RWPE1 (cell line): ENCODE measurements at places on chromosomes 7 and 10.

DNA sequence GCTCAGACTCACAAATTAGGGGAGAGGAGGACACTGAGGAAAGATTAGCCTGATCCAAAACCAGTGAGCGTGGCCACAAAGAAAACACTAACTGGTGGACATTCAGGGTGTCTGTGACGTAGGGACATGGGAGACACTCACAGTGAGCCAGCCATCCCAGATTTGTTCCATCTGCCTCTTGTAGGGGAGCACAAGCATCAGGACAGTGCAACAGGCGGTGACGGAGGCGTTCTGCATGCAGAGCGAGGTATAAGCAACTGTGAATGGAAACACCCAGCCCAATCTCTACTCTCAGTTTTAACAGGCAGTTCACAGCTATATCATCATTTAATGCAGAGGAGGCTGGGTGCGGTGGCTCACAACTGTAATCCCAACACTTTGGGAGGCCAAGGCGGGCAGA, 52.8 kb upstream of the TOMM7 start:
- no peak for DNase-seq

- DNase-seq = no peak
Observed at GRCh38 chr7:33418251-33418701, 288.9 kb downstream of the BBS9 start.

DNA sequence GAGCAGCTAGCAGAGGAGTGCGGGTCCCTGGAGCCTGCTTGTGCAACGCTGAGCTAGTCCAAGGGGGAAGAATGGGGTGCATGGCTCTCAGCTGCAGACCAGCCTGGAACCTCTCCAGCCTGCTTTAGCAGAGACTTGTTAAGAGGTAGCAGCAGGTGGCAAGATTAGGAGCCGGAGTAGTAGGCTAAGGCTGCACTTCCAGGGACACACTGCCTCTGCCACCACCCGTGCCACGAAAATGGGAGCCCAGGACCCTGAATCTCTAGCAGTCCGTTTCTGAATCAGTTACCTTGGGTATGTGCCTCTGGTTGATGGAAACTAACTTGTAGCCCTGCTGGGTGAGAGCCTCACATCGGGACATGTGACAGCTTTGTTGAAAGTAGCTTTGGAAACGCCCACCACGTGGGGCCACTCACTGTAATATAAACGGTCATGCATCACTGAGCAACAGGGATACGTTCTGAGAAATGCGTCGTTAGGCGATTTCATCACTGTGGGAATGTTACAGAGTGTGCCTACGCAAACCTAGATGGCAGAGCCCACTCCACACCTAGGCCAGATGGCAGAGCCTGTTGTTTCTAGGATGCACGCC, 25.9 kb downstream of the HTRA1 start:
- DNase-seq = no peak

GRCh38 chr10:132677096-132677472, 108.9 kb downstream of the NKX6-2 start:
- no peak for DNase-seq

GRCh38 chr10:89887830-89888229, 186.4 kb downstream of the KIF20B start:
- no peak for DNase-seq

DNA sequence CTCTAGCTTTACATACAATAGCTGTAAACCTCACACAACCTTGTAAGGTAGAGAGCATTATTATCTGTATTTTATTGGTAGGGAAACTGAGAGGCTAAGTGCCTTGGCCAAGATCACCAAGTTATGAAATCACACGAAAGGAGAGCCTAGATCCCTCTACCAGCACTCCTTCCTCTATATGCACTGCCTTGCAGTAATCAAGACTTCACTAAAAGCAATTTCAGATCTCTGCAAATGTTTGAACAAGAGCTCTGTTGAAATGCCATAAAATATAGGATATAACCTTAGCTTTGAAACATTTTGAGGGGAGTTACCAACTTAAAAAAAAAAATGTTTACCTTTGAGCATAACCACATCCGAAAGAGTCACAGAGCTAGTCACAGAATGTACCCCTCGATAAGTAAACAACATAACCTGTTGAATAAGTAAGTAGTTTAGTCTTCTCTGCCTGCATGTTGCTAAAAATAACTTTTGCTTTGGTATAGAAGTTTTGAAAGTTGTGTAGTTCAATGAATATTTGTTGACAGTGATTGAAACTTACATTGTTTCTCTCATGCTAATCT, 709.4 kb downstream of the AUTS2 start:
- DNase-seq = no peak

- DNase-seq = no peak
Observed at GRCh38 chr10:90930971-90931871, 10.3 kb upstream of the ANKRD1 start.

GRCh38 chr10:85927952-85928665, 438.5 kb downstream of the GRID1 start:
- peak; percentile 18 for DNase-seq

DNA sequence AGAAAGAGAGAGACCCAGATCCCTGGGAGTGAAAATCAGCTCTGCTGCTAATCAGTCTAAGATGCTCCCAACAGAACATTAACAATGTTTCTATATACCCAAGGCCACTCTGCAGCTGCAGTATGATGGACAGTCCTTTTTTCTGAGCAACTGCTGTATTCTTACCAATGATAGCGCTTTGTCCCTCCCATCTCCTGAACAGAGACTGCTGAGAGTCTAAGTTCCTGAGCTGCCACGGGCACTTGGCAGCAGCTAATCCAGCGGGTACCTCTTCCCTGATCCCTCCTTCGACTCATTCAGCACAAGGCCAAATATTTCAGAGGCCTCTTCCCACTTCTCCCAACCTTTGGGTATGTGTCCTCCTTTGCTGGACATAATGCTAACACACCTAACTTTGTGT, 7.7 kb downstream of the CPVL start:
- no peak for DNase-seq

GRCh38 chr10:37713642-37714041, 143.8 kb downstream of the ZNF248 start:
- DNase-seq = no peak

DNA sequence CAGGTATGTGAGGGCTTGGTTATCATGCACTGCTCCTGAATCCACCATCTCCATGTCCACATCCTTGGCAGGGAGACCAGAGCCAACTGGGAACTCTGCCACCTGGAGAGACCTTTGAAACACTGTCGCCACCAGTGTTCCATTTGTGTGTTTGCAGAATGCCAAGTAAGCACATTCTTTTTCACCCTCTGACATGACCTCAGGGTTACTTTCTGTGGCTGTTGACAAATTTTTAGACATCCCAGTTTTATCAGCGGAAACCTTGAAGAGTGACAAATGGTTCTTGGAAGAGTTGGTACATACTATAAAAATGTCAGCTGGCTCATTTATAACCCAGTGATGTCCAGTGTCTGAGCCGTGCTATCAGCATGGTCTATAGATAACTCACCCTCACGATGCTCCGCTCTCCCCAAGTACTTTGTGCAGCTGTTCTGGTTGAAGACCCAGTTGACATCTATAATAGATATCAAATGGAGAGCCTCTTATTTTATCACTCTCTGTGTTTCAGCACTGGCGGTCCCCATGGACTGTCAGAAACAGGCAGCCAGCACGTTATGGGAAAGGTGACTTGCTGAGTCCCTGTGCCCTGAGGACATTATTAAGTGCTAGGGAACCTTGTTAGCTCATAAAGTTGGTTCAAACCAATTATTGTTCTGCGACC, 563.1 kb upstream of the GALNT17 start:
- no peak for DNase-seq

DNA sequence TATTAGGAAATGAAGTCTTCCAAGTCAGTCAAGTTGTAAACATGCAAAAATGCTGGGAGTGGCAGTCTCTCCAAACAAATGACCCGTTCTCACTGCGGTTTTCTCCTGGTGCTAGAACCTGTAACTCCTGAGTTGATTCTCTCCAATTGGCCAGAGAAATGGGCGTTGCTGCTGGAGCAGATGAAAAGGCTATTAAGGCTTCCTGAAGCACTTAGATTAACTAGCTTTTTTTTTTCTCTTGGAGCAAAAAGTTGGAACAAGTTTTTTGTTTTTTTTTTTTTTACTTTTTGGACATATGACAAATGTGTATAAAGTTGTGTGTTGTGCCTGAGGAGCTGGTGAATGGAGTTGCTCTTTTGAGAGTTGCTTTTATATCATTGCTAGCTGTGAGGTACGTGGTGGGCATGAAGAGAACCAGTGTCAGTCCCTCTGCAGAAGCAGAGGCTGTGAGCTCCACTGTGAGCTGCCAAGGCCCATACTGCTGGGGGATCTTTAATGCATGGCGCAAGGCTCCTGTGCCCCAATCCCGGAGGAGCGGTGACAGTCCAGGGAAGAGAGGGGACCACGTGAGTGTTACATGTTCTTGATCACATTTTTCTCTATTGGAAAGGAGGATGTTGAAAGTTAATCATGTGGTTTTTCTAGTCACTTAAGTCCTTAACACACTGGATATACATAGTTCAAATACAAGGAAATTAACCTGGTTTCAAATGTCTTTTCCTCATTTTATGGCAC, 393.6 kb upstream of the GALNT17 start:
- DNase-seq = peak; percentile 68

- peak; percentile 43 for DNase-seq
Observed at GRCh38 chr7:16891338-16891737, 9.6 kb upstream of the AGR3 start.

GRCh38 chr7:94100723-94101345, 96.7 kb upstream of the BET1 start:
- DNase-seq = no peak

DNA sequence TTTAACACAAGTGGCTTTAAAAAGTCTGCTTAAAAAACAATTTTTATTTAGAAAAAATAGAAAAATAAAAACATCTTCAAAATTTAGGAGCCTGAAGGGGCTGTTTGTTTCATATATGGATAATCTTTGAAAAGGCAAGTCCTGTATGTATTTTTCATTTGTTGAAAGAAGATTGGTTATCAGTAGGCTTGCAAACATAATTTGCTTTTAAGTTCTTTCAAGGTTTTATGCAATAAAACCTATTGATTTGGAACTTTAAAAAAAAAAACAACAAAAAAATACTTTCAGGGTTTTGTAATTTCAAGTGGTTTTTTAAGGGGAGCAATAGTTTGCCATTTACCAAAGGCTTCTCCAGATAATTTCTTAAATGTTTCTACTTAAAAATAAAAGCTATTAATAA, 35.6 kb downstream of the MPLKIP start:
- no peak for DNase-seq

DNA sequence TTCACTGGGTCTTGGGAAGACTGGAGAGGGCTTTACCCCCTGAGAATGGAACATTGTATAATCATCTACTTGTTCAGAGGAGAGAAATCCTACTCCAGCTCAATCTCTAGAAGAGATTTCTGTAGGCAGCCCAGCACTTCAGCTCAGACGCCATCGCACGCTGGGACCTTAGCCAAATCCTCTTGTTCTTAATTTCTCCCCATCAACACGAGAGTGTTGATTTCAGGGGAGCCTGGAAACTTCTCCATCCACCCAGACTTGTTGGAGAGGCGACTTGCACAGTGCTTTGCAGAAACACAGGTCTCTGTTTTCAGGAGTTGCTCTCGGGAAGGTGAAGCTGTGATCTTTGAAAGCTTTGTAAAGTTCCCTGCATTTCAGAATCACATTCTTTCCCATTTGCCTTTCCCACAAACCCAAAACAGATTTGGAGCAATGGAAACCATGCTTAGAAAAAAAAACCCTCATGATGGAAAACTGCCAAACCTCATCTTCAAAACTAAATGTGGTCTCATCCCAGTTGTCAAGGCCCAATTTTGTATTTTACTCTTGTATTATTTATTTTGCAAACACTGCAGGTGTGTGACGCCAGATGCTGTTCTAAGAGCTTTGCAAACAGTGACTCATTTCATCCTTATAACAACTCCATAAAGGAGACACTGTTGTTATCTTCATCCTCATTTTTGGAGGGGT, 60.9 kb downstream of the CALML3 start:
- no peak for DNase-seq

DNA sequence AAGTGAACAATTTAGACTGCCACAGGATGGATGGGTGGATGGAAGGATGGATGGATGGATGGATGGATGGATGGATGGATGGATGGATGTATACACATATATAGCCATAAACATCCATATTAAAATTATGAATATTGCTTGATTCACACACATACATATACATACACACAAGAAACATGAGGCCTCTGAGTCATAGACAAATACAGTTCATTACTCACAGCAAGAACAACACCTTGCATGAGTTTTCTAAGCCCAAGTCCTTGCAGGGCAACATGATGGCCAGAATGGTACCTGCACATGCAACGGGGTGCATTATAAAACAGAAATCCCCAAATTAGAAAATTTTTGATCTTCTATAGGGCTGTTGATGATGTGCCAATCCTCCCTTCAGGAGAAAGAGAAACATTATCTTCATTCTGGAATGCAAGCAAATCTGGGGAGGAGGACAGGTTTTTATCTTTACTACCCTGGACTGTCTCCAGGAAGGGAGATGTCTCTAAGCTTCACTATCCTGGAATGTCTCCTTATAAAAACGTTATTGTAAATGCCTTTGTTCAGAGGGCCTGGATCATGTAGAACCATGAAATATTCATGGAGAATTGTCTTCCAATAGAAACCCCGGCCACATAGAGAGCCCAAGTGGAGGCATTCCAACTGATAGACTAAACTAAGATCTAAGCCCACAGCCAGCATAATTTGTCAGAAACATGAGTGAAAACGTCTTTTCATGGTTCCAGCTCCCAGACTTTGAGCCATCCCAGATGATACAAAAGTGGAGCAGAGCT, 238.6 kb upstream of the LRRN3 start:
- DNase-seq = peak; percentile 1

DNA sequence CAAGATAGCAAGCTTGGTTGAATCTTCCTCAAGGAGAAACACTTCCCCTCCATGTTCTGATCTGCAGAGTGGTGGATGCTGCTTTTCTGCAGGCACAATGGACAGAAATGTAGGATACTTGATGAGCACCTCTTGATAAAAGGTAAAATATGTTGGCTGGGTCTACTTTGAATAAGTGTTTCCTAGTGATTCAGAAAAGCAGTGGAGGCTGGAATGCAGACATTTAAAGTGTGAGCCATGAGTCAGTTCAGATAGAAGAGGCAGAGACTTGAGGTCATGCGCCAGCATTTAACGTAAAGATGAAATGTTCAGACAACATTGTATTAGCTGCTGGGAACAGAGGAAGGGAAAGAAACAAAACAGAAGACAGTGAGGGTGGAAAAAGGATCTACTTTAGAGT, 403.1 kb downstream of the ADRA2A start:
- peak; percentile 18 for DNase-seq

GRCh38 chr7:28850699-28851098, 107.4 kb downstream of the TRIL start:
- no peak for DNase-seq

DNA sequence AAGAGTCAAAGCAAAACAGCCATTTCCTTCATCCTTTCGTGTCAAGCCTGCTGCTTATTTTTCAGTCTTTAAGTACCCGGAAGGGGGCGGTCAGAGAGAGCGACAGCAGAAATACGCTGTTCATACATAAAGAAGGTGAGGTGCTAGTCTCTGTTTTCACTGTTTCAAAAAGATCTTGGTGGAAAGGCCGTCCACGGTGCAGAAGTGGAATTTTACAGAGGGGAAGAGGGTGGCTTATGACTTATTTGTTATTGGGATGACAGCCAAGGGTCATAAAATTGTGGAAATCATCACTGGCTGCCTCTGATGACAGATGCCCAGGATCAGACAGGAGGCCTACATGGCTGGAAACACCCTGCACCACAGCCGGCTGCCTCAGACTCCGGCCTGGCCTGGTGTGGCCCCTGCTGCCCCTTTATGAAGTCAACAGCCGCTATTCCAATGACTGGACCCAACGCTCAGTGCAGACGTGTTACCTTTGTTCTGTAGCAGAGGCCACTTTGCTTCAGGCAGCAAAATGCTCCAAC, 57.0 kb downstream of the HIPK2 start:
- peak; percentile 24 for DNase-seq
